ENCODE measurements at places on chromosomes 16 and 17.

- no peak for DNase-seq
Measured at GRCh38 chr16:81457326-81458133, 12.9 kb downstream of the CMIP start.

DNA sequence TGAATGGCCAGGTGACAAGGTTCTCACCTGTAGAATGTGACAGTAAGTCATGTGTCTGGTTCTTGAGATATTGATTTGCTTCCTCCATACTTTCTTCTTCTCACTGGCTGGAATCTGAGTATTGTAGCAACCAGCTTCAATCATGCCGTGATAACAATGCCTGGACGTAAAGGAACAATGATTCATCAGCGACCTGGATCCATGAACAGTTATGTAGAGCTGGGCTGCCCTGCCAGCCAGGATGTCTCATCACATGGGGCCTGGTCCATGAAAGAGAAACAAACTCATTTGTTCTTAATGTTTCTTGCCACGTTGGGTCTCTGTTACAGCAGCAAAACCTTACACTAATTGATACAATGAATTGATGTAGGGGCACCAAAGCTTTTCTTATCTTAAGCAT lies 627.2 kb downstream of the TOX3 start:
- peak; percentile 6 for DNase-seq

DNA sequence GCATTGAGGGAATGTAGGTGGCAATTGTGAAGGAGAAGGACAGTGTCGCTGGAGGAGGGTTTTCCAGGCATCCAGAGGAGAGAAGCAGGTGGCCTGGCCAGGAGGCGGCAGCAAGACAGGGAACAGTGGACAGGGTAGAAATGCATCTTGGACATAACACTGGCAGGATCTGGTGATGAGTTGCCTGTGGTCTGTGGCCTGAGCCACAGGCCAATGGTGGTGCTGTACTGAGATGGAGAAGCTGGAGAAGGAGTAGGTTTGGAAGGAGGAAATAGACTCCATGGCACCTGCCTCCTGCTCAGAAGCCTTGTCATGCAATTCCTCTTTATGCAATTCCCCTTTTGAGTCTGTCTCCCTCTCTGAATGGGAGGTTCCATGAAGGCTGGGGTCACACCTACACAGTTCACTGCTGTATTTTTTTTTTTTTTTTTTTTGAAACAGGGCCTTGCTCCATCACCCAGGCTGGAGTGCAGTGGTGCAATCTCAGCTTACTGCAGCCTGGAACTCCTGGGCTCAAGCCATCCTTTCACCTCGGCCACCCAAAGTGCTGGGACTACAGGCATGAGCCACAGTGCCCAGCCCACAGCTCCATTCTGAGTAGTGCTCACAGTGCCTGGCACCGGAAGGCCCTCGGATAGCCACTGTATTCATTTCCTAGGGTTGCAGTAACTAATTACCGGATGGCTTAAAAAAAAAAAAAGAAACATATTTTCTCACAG lies 13.5 kb upstream of the CACNG4 start:
- DNase-seq = no peak

DNA sequence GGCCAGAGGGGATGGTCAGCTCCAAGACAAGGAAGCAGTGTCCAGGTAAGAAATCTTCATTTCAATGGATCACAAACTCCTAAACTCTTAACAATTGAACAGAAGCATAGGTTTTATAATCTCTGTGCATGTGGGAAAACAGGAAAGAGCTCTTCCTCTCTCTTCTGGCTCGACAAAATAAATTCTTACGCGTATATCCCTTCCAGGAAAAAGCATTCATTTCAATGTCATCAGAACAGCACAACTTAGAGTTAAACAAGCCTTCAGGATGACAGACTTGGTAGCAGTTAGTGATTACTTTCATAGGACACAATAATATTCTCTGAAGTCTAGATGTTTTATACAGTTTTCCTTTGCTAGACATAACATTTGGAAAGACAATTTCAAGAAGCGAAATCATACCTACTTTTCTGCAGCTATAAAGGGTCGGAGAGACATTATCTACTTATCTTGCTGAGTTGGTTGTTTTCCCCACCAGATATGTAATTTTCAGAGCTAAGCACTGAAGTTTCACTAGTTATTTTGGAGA lies 19.3 kb upstream of the SLC35G3 start:
- DNase-seq = no peak

DNA sequence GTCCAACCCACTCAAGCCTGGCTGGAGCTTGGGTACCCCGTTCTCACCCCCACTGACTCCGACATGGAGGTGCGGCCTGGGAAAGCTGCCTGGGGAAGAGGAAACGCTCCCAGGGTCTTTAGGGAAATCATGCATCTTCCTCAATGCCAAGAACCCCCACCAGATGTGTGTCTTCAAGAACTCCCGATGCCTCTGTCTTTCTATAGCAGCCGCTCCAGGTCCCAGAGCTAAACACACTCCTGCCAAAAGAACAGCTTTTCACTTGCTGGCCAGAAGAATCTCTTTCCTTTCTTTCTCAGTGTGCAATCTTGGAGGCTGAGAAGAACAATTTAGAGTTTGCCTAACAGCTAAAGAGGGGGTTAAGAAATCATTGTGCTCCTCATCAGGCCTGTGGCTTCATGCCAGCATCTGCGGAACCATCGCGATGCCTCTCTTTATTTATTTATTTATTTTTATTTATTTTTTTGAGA lies 41.1 kb upstream of the MTSS2 start:
- no peak for DNase-seq

DNA sequence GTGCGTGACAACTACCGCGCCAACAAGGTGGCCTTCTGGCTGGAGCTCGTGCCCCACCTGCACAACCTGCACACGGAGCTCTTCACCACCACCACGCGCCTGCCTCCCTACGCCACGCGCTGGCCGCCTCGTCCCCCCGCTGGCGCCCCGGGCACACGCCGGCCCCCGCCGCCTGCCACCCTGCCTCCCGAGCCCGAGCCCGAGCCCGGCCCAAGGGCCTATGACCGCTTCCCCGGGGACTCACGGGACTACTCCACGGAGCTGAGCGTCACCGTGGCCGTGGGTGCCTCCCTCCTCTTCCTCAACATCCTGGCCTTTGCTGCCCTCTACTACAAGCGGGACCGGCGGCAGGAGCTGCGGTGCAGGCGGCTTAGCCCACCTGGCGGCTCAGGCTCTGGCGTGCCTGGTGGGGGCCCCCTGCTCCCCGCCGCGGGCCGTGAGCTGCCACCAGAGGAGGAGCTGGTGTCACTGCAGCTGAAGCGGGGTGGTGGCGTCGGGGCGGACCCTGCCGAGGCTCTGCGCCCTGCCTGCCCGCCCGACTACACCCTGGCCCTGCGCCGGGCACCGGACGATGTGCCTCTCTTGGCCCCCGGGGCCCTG lies 3.0 kb upstream of the SPEM1 start:
- no peak for DNase-seq

DNA sequence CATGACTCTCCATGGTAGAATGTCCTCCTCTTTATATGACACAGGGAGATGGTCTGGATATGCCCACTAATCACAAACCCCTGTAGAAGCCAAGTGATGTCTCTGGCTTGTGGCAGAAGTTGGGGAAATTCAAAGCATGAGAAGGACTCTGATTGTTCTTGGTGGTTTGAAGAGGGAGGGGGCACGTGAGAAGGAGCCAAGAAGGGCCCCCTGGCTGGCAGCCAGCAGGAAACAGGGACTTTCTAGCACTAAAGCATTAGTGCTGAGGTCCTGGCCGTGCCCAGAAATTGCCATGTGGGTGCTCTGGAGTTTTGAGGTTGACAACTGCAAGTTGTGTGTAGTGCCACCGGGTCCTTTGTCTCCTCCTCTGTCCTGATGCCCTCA lies 199.9 kb downstream of the LGALS9B start:
- DNase-seq = no peak

DNA sequence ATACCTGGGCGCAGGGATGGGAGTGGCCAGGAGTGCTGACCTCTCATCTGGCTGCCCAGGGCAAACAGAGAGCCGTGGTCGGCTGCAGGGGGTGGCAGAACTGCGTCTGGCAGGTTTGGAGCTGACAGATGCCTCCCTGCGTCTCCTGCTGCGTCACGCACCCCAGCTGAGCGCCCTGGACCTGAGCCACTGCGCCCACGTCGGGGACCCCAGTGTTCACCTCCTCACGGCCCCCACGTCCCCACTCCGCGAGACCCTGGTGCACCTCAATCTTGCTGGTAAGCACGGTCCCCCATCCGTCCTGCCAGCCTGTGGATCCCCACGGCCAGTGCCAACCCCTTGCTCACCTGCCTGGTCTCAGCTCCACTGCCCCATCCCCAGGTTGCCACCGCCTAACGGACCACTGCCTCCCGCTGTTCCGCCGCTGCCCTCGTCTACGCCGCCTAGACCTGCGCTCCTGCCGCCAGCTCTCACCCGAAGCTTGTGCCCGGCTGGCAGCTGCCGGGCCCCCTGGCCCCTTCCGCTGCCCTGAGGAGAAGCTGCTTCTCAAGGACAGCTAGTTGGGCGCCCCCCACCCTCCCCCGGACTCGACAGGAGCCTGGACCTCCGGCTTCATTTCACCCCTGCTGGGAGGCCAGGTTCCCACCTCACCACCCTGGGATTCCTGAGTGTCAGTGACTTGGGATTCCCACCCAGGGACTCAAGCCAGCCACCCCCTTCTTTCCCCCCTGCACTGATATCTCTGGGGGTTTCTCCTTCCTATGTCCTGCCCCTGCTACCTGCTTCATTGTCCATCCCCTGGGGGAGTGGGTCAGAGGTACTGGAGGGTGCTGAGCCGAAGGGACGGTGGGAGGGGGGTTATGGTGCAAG lies 2.0 kb upstream of the ORAI3 start:
- DNase-seq = no peak

- no peak for DNase-seq
Measured at GRCh38 chr16:13150181-13150885, 248.9 kb downstream of the SHISA9 start.

DNA sequence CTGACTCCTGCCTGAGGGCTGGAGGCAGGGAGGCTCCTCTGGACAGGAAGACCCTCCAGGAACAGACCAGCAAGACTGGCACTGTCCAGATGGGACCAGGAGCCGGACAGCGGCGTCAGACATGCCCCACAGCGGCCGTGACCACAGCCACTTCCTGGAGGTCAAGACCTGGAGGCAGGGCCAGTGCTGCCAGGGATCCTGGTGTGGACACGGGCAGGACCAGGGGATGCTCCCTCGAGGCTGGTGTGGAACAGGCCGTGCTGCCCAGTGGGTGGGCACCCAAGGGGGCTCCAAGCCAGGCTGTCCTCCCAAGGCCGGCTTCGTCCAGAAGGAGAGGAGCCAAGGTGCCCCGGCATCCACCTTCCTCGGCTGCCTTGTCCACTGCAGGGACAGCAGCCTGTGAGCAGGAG lies 4.5 kb upstream of the CCDC57 start:
- DNase-seq = no peak

DNA sequence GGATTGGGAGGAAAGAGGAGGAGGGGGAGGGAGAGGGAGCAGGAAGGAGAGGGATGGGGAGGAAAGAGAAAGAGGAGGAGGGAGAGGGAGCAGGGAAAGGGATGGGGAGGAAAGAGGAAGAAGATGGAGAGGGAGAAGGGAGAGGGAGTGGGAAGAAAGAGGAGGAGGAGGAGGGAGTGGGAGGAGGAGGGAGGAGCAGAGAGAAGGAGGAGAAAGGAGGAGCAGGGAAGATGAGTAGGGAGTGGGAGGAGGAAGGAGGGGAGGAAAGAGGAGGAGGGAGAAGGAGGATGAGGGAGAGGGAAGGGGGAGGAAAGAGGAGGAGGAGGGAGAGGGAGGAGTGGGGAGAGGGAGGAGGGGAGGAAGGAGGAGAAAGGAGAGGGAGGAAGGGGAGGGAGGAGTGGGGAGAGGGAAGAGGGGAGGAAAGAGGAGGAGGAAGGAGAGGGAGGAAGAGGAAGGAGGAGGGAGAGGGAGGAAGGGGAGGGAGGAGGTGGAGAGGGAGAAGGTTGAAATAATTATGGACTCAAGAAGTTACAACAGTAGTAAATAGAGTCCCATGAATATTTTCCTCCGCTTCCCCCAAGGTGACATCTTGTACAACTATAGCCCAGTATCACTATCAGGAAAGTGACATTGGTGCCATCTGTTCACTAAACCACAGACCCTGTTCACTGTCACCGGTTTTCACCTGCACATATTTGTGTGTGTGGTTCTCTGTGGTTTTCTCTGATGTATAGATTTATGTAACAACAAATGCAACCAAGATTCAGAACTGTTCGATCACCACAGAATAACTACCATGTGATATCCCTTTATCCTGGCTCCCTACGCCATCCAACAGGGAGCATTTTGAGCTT lies 325.3 kb upstream of the EEF2KMT start:
- no peak for DNase-seq

DNA sequence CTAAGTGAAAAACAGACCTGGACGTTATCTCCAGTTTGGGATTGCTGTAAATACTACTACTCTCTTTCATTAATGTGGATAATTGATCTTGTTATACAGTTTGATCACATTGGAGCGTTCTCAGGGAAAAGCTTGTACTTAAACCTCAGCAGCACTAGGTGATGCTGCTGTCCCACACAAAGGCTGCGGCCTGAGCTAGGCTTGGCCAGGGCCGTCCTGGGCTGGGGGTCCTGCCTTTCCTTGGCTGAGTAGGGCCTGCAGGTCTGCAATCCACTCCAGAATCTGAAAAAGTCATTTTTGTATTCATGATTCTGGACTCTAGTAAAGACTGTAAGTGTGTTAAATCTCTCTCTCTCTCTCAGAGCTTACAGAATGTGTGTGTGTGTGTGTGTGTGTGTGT lies 23.7 kb upstream of the PMFBP1 start:
- no peak for DNase-seq

DNA sequence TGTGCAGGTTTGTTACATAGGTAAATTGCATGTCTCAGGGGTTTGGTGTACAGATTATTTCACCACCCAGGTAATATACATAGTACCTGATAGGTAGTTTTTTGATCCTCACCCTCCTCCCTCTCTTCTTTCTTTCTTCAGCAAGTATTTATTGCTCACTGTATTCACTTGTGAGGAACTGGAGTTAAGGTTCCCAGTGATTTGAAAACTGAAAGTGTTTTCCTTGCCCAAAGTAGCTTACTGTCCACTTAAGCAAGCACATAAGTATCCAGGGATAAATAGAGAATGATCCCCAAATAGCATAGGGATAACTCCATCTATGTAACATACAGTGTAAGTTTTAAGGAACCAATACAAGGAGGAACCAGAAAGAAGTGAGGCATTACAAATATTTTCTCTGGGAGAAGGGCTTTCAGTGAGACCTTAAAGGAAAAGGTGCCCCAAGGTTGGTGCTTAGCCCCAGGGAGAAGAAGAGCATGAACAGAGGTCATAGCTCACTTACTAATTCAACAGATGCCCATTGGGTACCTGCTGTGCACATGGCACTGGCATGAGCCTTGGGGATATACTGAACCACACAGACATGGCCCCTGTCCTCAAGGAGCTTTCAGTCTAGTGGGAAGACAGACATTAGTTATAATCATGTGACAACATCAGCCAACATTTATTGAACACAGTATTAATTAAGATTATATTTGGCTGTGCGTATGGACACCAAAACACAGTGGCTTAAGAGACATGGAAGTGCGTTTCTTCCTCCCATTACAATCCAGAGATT lies 17.0 kb downstream of the MYL4 start:
- DNase-seq = no peak

- no peak for DNase-seq
Measured at GRCh38 chr17:73983621-73984400, 219.7 kb upstream of the RPL38 start.

- no peak for DNase-seq
Measured at GRCh38 chr16:65453646-65454045, 331.8 kb upstream of the CDH11 start.

Measured in epithelial cell of prostate (primary cell).